Suppressor macrophage (primary cell): ENCODE measurements at places on chromosomes 2 and 18.

GRCh38 chr2:181900007-181900651, 8.6 kb downstream of the ITPRID2 start:
- DNase-seq, result no peak

DNA sequence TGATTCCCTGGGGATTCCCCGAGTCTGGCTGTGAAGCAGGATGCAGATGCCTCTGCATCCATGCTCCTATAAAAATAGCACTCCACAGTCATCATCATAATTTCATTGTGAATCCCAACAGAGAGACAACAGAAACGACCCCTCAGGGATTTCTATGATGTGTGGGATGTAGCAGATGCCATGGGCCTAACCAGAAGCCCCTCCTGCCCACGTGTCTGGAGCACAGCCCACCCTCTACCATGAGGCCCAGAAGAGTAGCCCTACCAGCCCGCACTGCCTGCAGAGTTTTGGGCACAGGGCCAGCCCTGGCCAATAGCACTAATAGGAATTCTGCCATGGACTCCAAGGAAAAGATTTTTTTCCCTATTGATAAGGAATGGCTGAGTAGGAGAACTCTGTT, 66.6 kb downstream of the GYPC start:
- no peak for DNase-seq

DNA sequence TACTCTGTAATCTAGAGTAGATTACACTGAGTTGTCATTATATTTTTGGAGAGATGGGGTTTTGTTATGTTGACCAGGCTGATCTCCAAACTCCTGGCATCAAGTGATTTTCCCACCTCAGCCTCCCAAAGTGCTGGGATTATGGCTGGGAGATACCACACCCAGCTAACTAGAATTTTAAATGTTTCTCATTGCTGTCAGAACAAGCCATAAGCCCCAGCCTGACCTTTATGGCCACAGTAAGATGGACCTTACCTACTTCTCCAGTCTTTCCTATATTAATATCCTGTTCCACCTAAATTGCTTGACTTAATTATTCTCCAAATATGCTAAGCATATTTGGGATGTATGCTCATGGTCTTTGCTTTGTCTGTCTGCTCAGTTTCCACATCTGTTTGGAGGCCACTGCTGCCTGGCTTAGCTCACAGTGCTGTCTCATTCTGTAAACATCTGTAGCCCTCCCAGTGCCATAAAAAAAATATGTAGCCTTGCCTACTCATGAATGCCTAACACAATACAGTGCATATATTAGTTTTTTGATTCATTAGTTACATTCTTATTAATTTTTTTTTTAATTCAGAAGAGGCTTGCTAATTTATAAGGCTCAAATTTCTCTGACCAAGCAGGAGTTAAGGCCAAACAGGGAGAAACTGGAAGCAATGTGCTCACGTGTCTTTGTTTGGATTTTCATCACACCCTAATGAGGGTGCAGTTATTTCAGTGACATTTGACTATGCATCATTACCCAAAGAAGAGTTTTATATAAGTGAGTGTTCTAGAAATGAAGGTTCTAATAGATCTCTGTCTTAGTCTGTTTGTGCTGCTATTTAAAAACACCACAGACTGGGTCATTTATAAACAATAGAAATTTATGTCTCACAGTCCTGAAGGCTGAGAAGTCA, 45.3 kb upstream of the PSME4 start:
- DNase-seq, result no peak

GRCh38 chr2:147122944-147123343, 721.9 kb upstream of the ACVR2A start:
- DNase-seq, result no peak

GRCh38 chr18:32668956-32669355, 103.9 kb downstream of the KLHL14 start:
- DNase-seq, result no peak

DNA sequence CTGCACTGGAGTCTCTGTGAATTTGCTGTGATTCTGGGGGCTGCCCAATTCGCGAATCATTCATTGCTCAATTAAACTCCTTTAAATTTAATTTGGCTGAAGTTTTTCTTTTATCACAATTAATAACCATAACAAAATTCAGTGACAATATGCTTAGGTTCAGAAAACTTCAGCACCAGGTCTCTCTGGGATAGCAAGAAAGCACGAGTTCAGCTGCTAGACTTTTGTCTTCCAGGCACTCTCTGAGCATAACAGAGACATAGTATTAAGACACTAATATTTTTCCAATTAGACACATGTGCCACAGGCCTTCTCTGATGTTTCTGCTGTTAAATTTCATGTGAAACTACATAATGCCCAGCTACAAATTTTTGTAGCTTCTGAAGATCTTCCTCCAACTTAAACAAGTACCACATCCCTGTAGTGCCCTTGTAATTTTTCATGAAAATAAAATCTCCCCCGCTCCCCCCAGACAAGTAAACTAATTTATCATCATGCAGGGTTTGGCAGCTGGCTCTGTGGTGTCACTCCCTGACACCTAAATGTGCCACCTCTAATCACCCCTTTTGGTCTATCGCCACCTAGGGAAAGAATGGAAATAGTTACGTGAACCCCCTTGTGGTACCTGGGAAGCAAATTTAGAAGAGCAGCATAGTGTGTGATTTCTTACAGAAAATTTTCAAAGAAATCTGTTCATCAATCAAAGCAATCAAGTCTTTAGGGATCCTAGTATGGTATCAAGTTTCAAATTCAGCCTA, 94.1 kb downstream of the CSRNP3 start:
- no peak for DNase-seq

DNA sequence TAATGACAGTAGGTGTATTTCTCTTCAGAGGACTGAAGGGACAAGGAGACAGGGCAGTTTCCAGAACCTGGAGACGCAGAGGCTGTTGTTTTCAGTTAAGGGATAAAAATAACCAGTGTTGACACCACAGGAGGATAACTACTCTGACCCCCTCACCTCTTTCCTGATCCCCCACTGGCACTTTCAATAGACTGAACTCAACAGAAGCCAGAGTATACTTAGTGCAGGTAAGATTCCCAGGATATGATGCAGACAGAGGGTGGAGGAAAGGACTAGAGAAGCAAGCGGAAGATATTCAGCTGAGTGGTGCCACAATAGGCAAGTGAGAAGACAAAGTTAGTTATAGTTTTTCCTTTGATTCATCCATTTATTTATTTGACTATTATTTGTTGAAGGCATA, 19.8 kb downstream of the DHRS9 start:
- no peak for DNase-seq

DNA sequence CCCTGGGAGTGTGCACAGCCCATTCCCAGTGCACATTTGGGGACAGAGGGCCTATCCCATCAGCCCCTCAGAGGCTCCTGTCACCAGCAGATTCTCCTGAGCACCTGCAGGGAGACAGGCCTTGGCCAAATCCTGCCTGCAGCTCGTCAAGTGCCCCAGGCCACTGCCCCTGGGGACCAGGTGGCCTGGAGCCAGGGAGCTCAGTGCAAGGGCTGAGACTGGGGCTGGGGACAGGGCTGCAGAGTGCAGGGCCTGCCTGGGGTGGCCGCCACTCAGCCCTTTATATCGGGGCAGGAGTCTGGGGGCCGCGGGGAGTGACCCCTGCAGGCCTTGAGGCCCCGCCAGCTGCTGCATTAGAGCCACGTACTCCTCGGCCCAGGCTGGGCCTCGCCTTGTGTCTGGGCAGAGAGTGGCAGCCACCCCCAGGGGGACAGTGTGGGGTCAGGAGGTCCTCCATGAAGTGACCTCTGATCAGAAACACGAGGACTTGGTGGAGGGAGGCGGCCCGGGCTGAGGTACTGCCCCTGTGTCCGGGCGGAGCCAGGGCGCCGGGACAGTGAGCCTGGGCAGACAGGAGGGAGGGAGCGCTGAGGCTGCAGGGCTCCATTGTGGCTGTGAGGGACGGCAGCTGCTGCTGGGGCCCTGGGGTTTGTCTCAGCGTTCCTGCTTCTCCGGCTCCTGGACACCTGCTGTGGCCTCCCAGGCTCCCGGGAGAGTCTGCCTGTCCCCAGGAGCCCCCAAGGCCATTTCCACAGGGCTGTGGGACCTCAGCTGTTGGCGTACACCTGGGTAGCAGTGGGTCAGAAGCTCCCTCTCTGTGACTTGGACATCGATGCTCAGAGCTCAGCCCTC, 24.2 kb downstream of the GPC1 start:
- DNase-seq, result no peak

GRCh38 chr2:239026711-239027361, 179.0 kb downstream of the TWIST2 start:
- DNase-seq, result no peak

- peak; percentile 83 for DNase-seq
Observed at GRCh38 chr2:96157649-96158553, 12.7 kb upstream of the DUSP2 start.
